Choroid plexus epithelial cell (primary cell): ENCODE measurements at places on chromosomes 1 and 21.

GRCh38 chr1:98387701-98388100, 273.8 kb upstream of the SNX7 start:
- no peak for DNase-seq

- DNase-seq = peak; percentile 85
These were observed 33.9 kb upstream of the LGALS8 start for GRCh38 chr1:236489710-236490377.

DNA sequence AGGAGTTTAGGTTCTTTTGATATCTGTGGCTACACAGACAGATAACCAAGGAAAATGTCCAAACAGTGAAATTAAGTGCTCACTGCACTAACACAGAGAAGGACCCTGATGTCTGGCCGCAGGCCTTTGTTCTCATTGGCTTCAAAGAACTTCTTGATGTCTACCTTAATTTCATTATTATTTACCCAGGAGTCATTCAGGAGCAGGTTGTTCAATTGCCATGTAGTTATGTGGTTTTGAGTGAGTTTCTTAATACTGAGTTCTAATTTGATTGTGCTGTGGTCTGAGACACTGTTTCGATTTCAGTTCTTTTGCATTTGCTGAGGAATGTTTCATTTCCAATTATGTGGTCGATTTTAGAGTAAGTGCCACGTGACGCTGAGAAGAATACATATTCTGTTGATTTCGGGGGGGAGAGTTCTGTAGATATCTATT, 15.2 kb upstream of the LGALS8 start:
- no peak for DNase-seq

GRCh38 chr1:148389027-148389339, 94.1 kb downstream of the PPIAL4G start:
- DNase-seq = no peak

GRCh38 chr1:162406811-162407210, 5.1 kb downstream of the SH2D1B start:
- peak; percentile 73 for DNase-seq

DNA sequence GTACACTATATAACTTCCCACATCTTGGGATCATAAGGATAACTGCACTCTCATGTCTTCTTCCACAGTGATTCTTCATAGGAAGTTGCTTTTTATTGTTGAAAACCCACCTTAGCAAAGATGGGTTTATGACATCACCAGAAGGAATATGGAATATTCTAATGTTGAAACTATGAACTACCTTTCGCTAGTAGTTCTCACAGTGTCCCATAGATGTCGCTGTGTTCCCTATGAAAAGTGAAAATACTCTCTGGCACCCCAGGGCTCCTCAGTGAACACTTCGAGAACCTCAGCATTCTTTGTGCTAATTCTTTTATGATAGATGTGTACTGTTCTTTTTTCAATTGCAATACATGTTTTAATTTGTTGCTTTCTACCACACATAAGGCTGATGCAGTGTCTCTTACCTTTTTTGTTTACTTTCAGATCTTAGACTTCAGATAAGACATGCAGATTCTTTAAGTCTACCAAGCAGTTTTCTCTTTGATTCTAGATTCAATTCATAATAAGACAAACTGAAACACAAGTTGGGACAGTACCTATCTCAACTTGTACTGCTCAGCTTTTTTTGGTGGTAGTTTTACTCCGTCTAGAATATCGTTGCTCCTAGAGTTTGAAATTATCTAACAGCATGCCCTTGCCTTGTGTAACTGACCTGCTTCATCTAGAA, 90.8 kb downstream of the GTF2B start:
- DNase-seq = peak; percentile 78

DNA sequence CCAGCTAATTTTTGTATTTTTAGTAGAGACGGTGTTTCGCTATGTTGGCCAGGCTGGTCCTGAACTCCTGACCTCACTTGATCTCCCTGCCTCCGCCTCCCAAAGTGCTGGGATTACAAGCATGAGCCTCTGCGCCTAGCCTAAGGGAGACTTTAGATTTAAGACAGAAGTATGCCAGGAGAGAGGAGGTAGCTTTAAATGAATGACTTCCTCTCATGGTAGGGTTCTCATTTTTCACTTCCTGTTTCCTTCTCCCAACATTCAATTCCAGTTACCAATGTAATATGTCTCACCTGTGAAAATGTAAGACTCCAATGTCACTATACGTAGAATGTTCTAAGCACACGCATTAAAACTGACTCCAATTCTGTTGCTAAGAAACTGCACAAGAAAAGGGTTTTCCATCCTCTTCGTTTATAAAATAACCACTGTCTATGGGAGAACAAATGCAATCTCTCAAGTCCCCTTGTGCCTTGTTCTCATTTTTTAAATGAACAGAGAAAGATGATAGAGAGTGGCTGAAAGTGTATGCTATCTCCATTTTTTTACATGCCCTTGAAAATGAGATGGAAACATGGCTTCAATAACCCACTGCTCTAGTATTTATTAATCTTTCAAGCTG, 140.0 kb downstream of the SLC45A1 start:
- no peak for DNase-seq

DNA sequence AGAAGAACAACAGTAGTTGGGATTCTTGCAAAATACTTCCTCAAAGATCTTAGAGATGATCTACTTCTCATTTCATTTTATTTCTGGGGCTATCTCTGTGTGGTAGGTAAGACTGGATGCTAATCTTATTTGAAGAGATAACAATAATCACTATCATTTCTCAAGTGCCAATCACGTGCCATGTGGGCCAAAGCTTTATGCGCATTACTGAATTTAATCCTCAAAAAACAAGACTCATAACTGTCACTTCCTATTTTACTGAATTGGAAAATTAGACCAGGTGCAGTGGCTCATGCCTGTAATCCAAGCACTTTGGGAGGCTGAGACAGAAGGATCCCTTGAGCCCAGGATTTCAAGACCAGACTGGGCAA, 121.7 kb downstream of the KCNN3 start:
- DNase-seq = no peak

DNA sequence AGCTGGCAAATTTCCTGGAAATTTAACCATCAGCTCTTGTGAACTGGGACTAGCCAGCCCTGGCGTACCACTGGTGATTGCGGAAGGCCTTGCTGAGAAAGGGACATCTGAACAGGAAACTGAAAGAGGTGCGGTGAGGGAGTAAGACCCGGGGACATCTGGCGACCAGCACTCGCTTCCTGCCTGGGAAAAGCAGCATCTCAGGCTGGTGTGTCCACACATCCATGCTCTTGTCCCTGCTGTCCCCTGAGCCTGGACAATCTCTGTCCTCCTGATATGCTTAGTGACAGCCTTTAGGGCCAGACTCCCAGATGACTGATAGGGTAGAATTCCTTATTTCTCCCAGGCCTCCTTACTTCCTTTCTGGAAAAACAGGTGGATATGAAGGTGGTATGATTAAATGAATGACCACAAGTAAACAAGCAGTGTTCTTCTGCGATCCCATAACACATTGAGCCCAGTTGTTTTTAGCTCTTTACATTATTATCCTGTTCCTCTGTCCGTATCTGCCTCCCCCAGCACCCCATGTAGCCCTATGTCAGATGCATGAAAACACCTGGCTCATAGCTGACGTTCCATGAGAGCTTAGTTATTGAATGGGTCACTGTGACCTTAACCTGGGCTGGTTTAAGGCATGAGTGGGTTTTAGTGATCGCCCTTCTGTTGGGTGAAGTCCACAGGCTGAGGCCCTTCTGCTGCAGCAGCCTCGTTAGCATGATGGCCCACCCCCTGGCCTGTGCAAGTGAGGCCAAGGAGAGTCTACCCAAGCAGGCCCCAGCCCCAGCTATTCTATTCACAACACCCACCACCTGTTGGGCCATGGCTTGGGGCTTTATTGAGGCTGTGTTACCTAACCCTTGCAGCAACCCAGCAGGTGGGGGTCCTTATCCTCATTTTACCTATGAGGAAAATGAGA, 76.1 kb upstream of the GADD45A start:
- DNase-seq = peak; percentile 16

DNA sequence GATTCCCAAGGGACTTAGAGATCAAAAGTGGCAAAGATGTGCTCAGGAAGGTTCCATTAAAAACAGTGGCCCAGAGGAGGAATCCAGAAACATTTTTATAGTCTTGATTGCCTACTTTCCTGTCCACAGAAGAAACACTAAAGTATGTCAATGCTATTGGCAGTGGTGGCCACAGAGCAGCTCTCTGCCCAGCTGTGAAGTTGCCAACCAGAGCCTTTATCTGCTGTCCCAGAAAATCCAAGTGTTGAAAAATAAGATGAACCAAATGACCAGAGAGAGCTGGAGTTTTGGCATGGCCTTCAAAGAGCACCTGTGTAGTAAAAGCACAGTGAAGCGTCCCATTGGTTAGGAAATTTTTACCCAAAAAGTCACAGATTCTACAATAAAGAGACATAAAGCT, 181.2 kb downstream of the TGFBR3 start:
- no peak for DNase-seq

DNA sequence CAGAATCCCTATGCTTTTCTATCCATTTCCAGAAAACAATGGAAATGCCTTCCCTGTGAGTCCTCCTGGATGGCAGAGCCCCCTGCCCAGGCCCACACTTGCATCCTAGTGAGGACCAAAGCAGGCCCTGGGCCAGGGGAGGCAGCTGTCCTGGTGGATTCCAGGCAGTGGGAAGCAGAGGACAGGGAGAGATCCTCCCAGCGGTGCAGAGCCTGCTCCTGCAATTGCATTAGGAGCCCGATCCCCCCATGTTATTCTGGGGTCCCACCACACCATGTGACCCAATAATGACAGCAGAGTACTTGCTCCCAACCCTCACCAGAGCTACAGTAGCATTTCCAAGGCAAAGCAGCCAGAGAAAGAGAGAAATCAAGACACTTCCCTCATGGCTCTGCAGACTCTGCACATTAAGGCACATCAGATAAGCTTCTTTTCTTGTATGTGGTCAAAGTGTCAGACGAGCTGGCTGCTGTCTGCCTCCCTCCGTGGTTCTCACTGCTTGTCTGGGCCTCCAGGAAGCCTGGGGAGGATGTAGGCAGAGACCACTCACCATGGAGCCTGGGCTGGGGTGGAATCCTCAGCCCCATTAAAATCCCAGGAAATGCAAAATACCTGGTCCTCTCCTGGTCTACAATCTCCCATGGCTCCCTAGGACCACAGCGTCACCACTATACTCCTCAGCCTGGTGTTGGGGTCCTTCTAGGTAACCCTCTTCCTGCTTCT, 54.9 kb upstream of the RUNX3 start:
- no peak for DNase-seq

DNA sequence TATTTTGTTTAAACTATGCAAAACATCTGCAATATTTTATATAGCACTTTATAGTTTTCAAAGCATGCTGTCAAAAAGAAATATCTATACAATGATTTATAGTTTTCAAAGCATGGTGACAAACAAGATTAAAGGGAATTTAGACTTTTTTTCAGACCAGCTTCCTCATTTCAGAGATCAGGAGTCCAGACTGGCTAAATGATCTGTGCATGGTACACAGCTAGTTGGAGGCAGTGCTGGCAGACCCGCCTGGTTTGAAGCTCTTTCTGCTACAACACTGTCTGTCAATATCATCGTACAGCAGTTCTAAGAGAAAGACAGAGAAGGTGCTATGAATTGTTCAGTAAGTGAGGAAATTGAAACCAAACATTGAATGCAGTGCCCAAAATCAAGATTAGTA, 479.0 kb downstream of the PTBP2 start:
- no peak for DNase-seq

DNA sequence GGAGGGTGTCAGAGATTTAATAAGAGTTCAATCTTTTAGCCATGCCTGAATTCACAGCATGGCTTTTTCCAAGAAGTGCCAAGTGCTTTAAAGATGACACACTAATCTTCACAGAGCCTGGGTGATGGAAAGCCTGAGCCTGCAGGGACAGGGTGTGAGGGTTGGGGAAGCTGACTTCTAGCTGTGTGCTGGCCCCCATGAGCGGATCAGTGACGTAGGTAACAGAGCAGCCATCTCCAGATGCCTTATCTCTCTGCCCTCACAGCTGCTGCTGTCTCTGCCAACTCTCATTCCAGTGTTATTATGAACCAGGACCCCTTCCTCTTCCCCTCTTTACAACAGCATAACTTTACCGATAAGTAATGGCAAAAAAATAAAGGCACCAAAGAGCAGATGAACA, 30.6 kb downstream of the FAM78B start:
- no peak for DNase-seq

GRCh38 chr1:33072707-33073106, 8.2 kb upstream of the AZIN2 start:
- peak; percentile 58 for DNase-seq

DNA sequence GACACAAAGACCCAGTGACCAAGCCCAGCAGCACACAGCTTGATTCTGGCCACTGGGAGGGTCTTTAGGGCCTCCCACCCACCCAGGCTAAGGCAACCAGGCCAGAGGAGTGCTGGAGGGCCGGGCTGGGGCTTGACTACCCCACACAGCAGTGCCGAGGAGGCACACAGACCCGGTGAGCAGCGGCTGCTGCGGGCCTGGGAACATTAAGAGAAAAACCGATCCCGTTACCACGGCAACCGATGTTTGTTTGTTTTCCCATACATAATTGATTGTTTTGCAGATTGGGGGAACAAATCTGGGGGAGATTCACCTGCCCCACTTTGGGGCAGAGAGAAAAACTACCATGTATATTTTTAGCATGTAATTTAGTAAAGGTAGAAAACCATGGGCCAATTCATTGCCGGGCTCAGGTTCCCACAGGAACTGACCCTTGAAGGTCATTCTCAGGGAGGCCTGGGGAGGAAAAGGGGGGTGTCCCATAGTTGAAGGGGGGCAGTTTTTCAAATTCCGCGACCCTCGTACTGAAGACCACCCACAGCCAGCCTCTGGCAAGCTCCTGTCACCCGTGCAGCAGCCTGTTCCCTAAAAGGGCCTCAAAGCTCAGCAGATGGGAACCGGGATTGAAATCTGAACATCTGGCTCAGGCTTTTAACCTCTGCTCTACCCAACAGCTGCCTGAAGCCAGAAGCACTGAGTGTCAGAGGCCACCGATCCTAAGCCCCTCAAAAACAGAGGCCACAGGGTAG, 35.3 kb downstream of the CHD5 start:
- no peak for DNase-seq

DNA sequence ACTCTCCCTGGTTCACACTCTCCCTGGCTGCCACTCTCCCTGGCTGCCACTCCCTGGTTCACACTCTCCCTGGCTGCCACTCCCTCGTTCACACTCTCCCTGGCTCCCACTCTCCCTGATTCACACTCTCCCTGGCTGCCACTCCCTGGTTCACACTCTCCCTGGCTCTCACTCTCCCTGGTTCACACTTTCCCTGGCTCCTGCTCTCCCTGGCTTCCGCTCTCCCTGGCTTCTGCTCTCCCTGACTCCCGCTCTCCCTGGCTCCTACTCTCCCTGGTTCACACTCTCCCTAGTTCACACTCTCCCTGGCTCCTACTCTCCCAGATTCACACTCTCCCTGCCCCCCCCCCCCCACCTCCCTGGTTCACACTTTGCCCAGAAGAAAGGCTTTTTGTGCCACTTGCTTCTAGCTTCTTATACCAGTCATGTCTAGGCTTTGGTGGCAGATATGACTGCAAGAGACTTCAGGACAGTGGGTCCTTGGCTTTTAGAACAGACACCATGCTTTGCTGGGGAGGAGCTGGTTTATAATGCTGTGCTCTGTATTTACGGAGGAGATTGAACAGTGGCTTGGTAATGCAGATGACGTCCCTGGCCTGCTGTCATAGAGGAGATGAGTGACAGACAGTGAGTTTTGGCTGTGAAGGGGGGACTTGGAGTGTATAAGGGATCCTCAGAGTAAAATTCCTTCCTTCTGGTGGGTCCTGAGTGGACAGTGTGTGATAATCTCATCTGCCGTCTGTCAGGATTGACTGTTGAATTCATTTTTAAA, 17.0 kb downstream of the COQ8A start:
- DNase-seq = no peak

- DNase-seq = no peak
These were observed 3.7 kb downstream of the LEFTY2 start for GRCh38 chr1:225937048-225937968.

GRCh38 chr1:3553940-3554223, 57.4 kb downstream of the MEGF6 start:
- DNase-seq = no peak
